ENCODE measurements at places on chromosomes 4 and X. TPM values are rescaled to one million over a fixed set of nuclear protein-coding genes. Genes with fewer than 3 reads are reported as not detected.

DNA sequence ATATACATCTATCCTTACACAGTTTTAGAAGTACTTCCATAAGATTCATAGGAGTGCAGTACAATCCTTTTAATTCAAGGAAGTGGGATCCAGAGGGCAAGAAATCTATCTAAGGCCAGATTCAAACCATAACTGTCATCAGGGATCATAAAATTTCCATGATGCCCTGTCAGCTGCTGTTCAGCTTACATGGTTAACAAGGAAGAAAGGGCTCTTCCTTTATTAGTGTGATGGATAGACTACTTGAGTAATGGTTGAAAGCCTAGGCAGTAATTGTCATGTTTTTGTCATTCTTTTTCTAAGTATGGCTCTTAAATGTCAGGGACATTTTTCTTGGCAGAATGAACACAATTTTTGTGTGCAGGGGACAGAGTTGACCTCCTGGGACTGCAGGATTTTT, 159.8 kb upstream of the CXCL13 start:
- DNase-seq = no peak

DNA sequence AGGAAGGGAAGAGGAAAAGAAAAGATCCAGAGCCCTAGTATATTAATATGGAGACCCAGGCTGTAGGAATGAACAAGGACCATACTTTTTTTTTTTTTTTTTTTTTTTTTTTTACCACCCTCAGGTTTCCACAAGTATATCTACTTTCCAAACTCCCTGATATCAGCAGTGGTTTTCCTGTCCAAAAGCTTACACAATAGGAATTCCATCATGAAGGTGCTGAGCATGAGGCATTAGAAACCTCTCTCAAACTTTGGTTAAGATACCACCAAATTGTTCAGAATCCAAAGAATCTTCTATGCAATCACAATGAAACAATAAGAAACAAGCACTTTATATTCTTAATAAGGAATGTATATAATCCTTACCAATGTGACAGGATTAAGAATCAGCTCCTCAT, 26.5 kb downstream of the RPS6KA3 start:
- no peak for DNase-seq

GRCh38 chrX:150047818-150048217, 109.5 kb upstream of the EOLA2 start:
- DNase-seq = no peak

DNA sequence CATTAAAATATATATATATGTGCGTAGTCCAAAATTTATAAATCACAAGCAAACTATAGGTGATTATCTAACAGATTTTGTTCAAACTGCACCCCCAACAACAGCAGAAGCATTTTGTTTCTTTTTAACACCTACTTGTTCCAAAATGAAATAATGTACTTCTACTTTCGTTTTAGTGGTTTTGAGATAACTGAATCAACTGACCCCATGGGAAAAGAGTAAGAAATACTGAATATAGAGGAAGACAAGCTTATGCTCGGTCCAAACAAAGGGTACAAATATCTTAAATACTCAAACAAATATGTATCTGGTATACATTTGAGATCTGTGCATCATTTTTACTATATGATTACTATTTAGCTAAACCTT, 22.4 kb downstream of the MAP7D3 start:
- DNase-seq = no peak

DNA sequence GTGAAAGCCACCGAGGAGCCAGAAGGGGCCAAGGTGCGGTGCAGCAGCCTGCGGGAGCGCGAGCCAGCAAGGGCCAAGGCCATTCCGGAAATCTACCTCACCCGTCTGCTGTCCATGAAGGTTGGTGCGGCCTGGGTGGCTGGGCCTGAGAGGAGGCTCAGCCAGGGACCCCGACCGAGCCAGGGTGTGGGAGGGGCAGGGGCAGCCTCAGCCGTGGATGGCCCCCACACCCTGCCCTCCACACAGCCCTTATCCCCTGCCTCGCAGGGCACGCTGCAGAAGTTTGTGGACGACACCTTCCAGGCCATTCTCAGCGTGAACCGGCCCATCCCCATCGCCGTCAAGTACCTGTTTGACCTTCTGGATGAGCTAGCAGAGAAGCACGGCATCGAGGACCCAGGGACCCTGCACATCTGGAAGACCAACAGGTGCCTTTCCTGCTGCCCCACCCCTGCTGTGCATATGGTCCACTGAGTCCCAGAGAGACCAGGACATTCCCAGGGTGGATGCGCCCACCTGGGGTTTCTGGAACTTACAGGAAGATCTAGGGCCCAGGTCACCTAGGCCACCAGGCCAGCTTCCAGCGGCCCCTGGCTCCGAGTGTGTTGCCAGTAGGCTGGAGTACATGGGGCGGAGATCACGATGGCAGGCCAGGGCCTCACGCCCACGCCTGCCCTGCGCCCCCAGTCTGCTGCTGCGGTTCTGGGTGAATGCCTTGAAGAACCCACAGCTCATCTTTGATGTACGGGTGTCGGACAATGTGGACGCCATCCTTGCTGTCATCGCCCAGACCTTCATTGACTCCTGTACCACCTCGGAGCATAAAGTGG, 3.4 kb upstream of the SRPK3 start:
- no peak for DNase-seq

- DNase-seq = peak; percentile 38
Measured at GRCh38 chr4:7719354-7720174, 220.1 kb downstream of the AFAP1 start.

DNA sequence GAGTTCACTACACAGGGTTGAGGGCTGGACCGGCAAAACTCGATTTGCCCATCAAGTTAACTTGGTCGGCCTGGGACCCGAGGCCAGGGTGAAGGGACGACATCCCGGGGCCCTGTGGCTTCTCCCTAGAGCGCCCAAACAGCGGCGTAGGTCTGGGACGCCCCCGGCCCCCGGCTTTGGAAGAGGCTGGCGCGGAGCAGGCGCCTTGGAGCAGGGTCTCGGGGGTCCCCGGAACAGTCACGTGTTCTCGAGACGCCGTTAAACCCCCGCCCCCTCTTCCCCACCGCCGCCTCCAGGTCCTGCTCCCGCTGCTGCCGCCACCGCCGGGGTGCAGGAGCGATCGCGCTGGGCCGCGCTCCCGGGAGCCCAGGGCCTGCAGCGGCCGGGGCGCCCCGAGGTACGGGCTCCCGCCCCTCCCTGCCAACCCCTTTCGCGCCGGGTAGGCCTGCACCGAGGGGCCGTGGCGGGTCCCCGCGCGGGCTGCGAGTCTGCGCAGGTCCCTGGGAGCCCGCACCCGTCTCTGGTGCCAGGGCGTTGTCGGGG, at the start of gene NPY5R:
Gene NPY5R (plus strand): TSS at position 289 of the 543 bp plus-strand sequence. CDS start 6,382 bp downstream, outside the sequence.
- no peak for DNase-seq

- no peak for DNase-seq
Measured at GRCh38 chrX:34612036-34612435, 45.0 kb downstream of the TMEM47 start.

The ODAM gene
- polyA plus RNA-seq = 1.2 TPM

The CSAG1 gene
- polyA plus RNA-seq = not detected

The UGT8 gene
- polyA plus RNA-seq = 77.1 TPM

The JAKMIP1 gene
- 0.14 TPM for polyA plus RNA-seq

The SLC9B2 gene
- polyA plus RNA-seq = 6.0 TPM

The SOX3 gene
- polyA plus RNA-seq = not detected

Measured in renal cortex interstitium (tissue), 15 donors.